BE2C (cell line): ENCODE measurements at places on chromosomes 3 and 15.

DNA sequence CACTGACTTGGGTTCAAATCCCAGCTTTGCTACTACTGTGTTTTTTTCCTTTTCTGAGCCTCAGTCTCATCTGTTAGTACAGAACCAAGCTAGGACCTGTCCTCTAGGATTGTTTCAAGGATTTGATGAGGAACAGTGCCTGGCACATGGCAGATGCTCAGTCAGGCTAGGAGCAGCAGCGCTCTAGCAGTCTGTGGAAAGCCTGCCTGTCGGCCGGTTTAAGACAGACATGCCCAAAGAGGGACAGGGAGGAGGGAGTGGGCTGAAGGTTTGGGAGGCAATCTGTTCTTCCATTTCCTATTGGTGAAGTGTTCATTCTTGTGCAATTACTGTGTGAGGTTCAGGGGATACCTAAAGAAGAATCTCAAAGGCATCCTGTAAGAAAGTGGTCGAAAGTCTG, 35.1 kb upstream of the RGMA start:
- DNase-seq = no peak

DNA sequence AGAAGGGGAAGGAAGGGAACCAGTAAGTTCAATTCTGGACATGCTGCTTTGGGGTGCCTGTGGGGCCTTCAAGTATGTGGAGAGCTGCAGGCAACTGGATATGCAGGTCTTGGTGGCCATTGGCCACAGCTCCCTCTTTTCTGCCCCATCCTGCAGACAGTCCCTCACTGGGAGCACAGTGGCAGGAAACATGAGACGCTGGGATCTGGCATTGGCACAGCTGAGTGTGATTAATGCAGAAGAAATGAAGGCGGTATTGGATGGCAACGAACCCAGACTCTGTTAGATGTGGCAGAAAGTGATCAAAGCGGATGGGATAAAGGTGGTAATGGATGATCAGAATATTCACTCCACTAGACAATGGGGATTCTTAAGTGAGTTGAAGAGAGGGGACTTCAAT, 23.2 kb upstream of the VPS8 start:
- DNase-seq = no peak

GRCh38 chr15:45456212-45457106, 66.1 kb downstream of the SLC30A4 start:
- peak; percentile 30 for DNase-seq

DNA sequence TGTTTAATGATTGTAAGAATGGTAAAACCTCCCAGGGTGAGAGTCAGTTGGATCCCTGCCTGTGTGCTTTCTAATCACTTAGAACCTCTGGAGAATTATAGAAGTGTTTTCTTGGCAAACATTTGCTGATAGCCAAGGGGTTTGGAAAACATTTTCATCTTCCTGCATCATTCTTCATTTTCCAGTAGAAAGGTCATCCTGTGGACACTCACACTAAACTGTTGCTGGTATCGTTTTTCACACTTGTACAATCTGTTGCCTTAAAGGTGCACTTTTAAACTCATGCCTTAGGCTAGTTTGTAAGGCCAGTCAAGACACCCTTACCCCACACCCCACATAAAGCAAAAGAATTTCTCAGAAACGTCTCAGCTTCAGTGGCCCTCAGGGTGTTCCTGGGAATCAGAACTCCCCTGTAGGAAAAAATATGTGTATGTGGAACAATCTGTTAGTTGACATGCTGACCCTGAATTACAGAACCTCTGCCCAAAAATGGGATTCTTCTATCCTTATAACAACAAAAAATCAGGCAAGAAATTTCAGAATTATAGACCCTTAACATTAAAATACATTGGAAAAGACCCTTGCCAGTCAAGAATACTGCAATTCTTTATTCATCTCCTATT, 5.8 kb upstream of the PLD1 start:
- DNase-seq = no peak

- DNase-seq = no peak
Measured at GRCh38 chr3:4849739-4850138, 129.5 kb upstream of the BHLHE40 start.

GRCh38 chr3:13071695-13072094, 1.5 kb downstream of the IQSEC1 start:
- DNase-seq = no peak

DNA sequence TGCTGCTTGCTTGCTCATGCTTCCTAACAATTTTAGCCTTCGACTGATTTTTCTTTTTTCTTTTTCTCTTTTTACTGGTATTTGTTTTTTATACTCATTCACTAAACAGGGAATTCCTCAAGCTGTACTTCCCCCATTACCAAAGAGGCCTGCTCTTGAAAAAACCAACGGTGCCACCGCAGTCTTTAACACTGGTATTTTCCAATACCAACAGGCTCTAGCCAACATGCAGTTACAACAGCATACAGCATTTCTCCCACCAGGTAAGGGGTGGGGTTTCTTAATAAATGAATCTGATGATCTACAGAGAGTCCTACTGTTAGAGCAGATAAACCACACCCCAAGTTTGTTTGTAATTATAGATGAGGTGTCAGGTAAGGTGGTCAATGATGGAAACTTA, 178.8 kb downstream of the MBNL1 start:
- no peak for DNase-seq

DNA sequence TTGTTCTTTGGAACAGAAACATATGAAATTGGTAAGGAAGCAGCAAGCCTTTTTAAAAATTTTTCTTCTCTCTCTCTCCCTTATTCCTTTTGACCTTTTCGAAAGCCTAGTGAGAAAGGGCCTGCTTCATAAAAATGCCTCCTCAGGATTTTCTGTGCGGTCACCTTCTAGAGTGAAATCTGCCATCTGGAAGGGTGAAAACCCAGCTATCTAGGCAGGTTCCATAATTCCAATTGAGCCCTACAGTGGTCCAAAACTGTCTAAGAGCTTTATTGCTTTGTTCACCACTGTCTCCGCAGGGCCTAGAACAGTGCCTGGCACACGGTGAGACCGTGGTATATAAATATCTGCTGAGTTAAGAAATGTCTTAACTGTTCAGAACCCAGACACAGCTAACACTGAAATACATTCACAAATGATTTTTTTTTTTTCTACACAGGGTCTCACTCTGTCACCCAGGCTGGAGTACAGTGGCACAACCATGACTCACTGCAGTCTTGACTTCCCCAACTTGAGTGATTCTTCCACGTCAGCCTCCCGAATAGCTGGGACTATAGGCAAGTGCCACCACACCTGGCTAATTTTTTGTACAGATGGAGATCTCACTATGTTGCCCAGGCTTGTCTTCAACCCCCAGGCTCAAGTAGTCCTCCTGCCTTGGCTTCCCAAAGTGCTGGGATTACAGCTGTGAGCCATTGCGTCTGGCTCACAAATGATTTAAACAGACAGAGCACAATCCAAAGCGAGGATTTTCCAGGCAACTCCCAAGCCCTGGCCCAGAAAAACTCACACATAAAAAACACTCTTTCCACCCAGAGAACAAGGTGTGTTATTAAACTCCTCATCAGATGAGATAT, 64.4 kb downstream of the FRMD4B start:
- no peak for DNase-seq

DNA sequence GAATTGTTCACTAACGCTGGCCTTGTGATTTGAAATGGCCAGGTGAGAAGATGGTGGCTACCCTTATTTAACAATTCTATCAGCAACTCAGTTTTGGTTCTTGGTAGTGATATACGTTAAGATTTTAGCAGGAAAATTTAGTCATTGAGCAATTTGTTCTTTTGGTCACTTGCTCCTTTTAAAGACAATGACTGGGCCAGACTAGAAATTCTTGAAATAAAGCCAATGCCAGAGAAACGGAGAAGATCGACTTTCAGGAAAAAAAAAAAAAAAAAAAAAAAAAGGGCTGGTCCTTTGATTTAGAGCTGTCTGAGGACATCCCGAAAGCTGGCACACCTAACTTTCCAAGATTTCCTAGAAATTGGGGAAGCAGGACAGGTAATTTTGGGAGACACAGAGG, 178.5 kb downstream of the FNDC3B start:
- DNase-seq = no peak

GRCh38 chr3:70882104-70882503, 569.7 kb upstream of the MDFIC2 start:
- no peak for DNase-seq

DNA sequence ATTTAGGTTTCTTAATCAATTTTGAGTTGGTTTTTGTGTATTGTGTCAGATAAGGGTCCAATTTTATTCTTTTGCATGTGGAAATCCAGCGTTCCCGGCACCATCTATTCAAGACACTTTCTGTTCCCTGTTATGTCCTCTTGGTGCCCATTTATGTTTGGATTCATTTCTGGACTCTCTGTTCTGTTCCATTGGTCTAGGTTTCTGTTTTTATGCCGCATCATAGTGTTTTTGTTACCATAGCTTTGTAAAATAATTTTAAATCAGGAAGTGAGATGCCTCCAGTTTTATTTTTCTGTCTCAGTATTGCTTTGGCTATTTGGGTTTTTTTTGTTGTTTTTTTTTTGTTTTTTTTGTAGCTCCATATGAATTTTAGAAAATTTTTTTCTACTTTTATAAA, 97.1 kb downstream of the LRRC28 start:
- no peak for DNase-seq

DNA sequence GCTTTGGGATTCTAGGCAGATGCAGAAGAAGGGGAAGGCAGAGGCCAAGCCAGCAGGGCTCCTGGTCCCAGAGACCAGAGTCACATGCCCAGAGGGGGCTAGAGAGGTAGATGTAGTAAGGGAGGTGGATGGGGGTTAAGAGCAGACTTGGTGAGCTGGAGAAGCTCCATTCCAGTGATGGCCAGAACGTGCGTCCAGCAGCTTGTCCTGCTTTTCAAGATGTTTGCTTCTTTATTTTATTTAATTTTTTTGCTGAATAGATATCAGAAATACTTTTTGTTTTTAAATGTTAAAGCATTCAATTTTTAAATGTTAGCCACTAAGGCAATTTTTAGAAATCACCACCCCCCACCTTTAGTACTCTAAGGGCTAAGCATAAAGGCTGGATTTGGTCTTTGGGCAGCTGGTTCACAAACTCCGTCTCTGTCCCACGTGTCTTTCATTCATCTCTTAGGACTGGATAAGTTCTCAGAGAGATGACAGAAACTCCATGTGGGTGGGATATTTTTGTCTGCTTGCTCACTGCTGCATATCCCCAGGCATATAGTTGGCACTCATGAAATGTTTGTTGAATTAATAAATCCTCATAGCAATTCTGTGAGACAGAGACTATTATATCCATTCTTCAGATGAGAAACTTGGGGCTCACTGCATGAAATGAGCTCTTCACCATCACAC, 6.7 kb downstream of the COLQ start:
- DNase-seq = no peak

DNA sequence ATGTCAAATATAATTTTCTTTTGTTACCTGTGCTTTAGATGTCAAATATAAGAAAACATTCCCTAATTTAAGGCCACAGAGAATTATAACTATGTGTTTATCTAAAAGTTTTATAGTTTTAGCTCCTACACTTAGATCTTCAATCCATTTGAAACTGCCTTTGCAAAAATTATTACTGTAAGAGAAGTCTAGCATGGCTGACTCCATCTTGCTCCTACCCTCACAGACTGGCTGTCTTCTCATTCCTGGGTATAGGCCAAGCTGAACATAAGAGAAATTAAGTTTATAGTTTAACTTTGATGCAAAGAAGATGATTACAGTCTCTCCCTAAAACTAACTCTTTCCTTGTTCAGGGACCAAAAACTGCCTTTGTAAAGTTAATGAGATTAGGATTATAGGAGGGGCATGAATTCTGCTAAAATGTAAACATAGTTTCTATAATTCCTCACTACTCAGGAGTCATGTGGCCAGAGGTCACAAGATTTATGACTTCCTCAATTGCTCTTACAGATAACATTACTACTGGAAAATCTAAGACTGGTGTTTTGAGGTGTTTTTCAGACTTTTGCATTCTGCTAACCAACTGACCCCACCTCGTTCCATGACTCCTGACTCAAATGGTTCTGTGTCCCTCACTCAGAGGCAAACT, 184.0 kb downstream of the BCHE start:
- no peak for DNase-seq
